ENCODE measurements at places on chromosomes 5 and 9.

GRCh38 chr5:119418606-119419100 lies 33.6 kb upstream of the HSD17B4 start:
- no peak for DNase-seq

DNA sequence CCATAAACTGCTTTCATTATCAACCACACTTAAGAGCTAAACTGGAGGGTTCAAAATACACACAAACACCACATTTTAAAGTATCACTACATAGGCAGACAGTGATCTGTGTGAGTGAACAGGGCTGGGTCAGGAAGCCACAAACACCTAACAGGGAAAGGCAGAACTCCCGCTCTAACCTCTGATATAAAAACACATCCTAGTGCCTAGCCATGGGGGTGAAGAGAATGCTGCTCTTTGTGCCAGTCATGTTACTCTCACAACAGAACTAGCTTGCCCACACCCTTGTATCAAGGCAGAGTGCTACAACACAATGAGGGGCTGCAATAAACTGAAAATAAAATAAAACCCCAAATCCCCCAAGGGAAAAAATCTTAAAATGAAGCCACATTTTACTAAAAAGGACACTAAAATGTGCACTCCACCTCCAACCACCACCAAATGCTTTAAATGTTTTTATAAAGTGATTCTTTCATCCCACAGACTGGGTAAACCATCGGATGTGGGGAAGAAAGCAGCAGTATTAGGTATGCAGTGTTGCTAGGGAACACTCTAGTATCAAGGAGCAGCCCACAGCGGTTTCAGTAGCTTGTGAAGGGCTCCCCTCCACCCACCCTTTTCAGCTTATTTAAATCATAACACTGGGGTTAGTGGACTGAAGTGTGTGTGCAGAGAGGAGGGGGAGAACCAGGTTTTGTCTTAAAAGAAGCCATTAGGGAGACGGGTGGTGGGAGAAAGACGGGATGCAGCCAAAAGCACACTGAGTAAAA lies 64.5 kb downstream of the TMEM161B start:
- no peak for DNase-seq

DNA sequence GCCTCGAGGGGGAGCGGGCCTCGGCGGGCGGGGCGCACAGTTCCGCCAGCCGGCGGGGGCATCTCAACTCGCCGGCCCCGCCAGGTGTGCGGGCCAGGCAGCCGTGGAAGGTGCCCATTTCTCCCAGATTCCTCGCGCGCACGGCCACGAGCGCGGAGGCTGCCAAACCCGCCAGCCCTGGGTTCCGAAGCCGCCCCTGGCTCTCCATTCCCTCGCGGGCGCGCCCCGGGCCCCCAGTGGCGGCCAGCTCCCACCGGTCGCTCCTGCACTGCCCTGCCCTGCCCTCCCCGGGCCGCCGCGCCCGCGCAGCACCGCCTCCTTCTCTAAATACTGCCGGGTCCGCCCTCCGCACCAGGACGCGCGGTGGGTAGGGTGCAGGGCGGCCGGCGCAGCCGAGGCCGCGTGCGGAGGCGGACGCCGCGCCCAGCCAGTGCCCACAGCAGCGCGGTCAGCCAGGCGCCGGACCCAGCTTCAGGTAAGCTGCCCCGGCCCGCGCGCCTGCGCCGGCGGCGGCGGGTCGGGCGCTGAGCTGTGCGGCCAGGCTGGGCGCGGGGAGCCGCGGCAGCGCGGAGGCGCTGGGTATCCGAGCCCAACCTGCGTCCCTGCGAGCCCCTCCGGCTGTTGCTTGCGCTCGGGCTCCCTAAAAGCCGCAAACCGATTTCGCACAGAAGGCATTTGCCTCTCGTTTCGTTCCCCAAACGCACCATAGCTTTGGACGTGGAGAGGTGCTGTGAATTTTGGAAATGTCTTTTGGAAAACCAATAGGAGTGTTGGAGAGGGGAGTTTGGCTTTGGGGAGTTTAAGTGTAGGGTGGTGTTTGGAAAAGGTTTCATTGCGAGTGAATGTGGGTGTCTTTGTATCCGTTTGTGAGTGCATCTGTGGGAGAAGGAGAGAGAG lies at the start of gene TMEM171:
Gene TMEM171 (plus strand): TSS at position 354 of the 897 bp plus-strand sequence. CDS start 2,799 bp downstream, outside the sequence.
- no peak for DNase-seq

DNA sequence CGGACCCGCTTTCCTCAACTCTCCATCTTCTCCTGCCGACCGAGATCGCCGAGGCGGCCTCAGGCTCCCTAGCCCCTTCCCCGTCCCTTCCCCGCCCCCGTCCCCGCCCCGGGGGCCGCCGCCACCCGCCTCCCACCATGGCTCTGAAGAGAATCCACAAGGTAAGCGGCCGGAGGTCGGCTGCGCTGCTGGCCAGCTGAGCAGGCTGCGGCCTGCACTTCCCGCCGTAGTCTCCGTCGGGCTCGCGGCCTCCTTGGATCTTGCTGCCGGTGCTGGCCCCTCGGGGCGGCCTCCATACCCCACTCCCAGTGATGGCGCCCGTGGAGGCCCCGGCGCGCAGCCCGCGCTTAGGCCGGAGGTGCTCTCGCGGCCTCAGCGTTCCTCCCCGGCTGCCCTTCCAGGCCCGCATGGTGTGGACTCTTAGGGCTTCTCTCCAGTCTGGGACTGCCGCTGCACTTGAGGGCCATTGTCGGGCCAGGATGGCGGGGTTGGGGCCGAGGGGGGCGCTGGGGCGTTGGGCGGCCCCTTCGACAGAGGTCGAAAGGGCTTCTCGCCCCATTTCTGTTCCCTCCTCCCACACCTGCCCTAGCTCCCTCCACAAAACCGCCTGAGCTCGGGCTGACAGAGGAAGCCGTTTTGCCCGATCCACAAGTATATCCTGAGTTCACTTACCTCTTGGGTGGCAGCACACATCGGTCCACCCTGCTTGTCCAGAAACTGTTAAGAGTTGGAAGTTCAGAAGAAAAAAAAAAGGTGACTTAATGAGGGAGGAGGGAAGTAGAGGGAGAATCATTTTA lies 714 bp downstream of the UBE2D2 start:
- DNase-seq, result peak; percentile 21

DNA sequence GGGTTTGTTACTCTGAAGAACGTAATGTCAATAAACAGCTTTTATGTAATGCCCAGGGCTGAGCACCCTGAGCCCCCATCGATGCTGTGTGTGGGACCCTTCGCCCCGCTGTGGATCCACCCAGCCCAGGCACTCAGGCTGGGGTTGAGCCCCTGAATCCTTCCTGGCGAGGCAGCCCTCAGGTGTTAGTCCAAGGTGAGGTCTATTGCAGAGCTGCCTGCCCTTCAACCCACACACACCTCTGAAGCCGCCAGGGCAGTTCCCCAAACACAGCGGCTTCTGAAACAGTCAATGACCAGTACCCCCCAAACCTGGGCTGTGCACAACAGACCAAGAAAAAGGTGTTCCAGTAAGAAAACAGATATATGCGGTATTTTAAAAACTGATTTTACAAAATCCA lies 11.6 kb downstream of the DIPK1B start:
- no peak for DNase-seq

GRCh38 chr9:133148199-133149129 lies 15.2 kb downstream of the GBGT1 start:
- peak; percentile 77 for DNase-seq

GRCh38 chr9:70400107-70400892 lies 14.2 kb downstream of the KLF9 start:
- DNase-seq, result no peak

- peak; percentile 67 for DNase-seq
These were observed 42.7 kb downstream of the NCS1 start for GRCh38 chr9:130214776-130215340.

DNA sequence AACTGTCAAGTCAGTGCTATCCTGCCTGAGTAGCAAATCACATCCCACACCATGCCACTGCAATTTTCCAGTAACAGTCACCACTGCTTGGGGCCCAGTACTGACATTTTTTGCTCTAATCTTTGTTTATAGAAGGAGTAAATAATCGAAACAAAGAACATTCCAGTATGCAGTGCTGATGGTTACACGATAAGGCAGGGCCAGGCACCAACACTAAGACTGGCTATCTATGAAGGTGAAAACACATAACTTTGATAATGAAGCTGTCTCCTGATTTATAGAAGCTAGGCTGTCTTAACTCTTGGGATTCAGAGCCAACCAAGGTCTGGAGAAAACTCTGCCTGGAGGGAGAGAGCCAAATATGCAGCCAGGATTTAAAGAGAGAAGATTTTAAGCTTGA lies 365.3 kb downstream of the BNC2 start:
- DNase-seq, result no peak

GRCh38 chr5:59596586-59597350 lies 296.8 kb downstream of the PDE4D start:
- no peak for DNase-seq

DNA sequence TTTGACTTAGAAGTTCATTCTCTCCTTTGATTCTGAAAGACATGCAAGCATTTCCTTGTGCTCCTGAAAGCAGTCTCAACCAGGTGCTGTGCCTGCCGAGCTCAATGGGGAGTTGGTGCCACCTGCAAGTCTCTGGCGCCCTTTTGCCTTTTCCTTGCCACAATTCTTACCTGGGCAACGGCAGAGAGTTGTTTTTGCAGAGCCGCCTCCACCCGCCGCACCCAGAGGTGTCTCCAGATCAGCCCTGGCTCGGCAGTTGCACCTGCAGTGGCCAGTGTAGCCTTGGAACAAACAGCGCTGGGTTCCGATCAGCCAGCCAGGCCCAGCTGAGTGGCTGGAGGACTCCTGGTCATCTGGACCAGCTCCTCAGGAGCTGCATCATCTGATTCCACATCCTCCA lies 262.9 kb downstream of the IRX2 start:
- DNase-seq, result no peak

- DNase-seq, result no peak
These were observed 103.2 kb downstream of the FSTL4 start for GRCh38 chr5:133508845-133509741.

GRCh38 chr9:18775930-18776329 lies 257.1 kb downstream of the SAXO1 start:
- DNase-seq, result no peak
